ENCODE measurements at places on chromosomes 2 and 18.

DNA sequence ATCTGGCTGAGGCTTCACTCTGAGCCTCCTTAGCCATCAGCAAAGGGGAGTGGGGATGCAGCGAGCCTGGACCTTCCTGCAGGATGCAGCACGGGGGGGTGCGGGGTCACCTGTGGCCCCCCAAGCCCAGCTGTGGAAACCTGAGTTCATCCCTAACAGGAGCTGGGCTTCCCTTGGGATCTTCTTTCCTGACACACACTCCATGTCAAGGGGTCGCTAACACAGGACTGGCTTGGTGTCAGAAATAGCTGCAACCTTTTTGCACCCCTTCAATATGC lies 174.7 kb downstream of the RTP5 start:
- no peak for DNase-seq

GRCh38 chr2:171745806-171746205 lies 58.5 kb downstream of the DYNC1I2 start:
- DNase-seq: no peak

- no peak for DNase-seq
Observed at GRCh38 chr2:151336863-151337371, 20.5 kb upstream of the TNFAIP6 start.

- DNase-seq: no peak
Observed at GRCh38 chr2:126660971-126661370, 5.0 kb downstream of the GYPC start.

DNA sequence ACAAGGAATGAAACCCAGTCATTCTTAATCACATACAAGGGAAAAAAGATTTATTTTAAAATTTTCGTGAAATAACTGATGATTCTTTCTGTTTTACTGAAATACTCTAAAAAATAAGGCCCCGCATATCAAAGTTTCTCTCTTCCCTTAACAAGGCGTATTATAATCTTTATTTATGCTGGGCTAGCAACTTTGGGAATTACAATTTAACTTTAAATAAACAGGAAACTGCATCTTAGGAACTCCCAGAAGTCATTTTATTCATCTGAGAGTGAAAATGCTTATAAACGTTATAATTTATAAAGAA lies 166.7 kb downstream of the TCF4 start:
- DNase-seq: no peak

All from activated CD4-positive, CD25-positive, alpha-beta regulatory T cell treated with anti-CD3 and anti-CD28 coated beads, Interleukin-2, amount 50 U/mL, for 72 hours (primary cell).